ENCODE measurements at places on chromosomes 11 and 22.

- DNase-seq = peak; percentile 37
Observed at GRCh38 chr22:46774253-46774979, 12.0 kb downstream of the TBC1D22A start.

DNA sequence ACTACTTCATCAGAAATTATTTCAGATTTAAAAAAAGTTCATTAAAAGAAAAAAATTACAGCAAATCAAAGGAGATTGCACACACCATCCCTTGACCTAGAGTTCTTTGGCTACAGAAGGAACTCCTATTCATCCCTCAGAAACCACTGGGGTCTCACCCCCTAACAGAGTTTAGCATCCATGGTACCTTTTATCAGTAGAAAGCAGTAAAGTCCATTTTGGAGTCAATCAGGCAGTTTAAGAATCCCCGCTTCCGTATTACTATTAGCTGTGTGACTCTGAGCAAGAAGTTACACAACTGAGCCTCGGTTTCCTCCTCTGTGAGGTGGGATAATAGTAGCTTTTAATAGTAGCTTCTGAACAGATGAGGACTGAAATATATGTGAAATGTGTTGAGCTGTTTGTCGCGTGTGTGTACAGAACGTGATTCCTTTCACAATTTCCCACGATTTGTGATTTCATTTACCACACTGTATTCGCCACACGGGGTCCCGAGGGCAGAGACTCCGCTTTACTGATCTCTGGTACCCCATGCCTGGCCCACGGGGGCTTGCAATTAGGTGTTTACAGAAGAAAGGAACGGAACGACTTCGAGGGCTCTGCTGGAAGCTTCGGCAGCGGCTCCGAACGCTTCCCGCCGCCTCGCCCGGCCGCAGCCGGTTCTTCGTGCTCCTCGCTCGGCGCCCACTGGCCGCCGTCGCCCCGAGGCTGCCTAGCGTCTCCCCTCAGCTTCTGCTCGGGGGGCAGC is 72.5 kb upstream of the ZBED5 start:
- DNase-seq = no peak

GRCh38 chr11:84345027-84345426 is 1058.9 kb upstream of the CCDC90B start:
- no peak for DNase-seq

- DNase-seq = no peak
Observed at GRCh38 chr22:34934261-34934660, 131.7 kb upstream of the ISX start.

GRCh38 chr11:47593492-47593933 is 698 bp downstream of the C1QTNF4 start:
- no peak for DNase-seq

- no peak for DNase-seq
Observed at GRCh38 chr11:82981852-82982251, 80.3 kb downstream of the DDIAS start.

- DNase-seq = no peak
Observed at GRCh38 chr11:97544431-97544830, 1154.6 kb downstream of the JRKL start.

DNA sequence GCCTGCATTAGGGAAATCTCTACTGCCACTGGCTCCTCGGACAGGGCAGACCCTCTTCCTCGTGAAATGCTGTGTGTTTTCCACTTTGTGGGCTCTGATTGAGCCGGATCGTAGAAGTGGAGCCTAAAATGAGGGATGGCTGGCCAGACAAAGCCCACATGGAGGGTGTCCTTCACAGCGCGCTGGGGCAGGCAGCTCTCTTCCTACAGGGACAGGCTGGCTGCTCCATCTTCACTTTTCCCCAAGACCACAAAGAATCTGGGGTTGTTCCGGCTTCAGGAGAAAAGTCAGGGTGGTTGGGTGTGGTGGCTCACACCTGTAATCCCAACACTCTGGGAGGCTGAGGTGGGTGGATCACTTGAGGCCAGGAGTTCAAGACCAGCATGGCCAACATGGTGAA is 94.9 kb downstream of the MORC2 start:
- no peak for DNase-seq

DNA sequence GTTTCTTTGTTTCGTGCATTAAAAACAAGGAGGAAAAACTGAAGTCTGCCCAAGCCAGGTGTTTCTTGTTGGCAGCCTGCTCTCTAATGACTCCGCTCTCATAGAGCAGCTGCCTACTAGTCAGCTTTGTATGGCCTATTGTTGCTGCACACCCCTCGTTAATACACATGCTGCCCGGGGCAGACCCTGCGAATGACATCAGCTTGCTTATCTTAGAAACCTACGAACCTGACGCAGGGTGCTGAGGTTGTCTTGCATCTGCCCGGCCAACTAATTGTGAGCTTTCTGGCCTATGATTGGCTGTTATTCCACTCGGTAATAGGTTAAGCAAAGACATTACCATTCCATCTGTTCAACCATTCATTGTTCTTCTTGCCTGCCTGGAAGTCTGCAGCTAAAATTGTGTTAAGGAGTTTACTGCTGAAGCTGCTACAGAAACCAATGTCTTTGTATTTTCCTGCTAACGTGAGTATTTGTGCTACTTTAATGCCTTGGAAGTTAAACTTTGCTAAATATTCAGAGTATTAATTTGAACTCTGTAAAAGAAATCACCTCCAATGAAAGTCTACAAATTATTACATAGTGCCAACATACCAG is 37.5 kb downstream of the ZC3H12C start:
- DNase-seq = no peak

DNA sequence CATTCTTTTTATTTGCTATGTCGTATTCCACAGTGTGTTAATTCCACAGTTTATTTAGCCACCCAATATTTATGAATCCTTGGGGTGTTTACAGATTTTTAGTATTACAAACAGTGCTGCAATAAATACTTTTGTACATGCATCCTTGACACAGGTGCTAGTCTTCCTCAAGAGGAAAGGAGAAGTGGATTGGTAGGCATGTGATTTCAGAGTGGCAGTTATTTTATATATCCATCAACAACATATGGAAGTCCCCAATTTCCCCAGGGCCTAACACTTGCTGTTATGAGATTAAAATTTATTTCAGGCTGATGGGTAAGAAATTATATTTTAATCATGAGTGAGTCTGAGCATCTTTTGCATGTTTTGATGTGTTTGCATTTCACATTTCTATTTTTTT is 17.9 kb downstream of the TRIM44 start:
- no peak for DNase-seq

GRCh38 chr22:40525250-40525884 is 111.2 kb downstream of the MRTFA start:
- peak; percentile 78 for DNase-seq

DNA sequence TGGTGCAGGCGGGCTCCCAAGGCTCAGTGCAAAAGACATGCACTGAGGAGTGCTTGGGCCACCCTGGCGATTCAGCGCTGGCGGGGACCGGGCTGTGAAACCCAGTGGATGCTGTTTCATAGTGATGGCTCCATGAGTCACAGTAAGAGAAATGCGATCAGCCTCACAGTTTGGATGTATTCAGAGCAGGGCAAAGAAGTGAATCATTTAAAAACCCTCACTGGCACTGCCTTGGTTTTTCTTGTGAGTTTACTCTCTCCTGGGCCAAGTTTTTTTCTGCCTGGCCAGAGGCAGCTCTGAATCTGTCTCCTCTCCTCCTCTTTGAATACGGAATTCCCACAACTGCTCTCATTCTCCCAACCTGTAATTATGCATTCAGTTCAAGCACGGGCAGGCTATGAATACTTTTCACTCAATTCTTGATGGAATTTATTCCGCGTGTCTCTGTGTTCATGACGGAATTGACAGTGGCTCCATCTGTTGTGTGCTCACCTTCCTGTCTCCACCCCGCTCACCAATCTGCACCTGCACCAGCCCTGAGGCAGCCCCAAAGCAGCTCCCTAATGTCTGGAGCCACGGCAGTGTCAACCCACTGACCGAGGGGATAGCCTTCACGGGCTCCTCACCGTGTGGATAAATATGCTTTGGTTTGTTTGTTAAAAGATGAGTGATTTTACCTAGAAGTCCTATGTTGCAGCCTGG is 14.9 kb downstream of the ADAMTS8 start:
- no peak for DNase-seq

DNA sequence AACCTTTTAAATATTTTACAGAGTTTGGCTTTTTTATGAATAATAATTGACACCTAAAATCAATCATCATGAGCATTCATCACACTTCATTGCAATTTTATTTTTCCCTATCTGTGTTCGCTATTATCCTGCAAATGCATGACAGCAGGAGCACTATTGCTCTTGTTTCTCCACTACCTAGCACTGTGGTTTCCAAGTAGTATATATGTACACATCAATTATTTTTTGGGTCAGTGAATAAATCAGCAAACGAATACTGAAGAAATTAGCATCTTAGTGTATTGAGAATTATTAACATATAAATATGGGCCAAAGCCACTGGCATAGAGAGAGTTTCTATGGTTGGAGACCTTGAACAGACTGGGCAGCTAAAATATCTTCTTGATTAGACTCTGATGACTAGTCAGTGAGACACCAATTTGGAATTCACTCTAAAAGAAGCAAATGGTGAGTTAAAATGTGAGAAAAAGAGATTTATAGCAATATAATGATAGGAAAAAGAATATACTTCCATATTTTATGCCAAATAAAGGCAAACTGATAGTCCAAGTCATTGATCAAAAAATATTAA is 731.1 kb upstream of the LUZP2 start:
- DNase-seq = no peak

DNA sequence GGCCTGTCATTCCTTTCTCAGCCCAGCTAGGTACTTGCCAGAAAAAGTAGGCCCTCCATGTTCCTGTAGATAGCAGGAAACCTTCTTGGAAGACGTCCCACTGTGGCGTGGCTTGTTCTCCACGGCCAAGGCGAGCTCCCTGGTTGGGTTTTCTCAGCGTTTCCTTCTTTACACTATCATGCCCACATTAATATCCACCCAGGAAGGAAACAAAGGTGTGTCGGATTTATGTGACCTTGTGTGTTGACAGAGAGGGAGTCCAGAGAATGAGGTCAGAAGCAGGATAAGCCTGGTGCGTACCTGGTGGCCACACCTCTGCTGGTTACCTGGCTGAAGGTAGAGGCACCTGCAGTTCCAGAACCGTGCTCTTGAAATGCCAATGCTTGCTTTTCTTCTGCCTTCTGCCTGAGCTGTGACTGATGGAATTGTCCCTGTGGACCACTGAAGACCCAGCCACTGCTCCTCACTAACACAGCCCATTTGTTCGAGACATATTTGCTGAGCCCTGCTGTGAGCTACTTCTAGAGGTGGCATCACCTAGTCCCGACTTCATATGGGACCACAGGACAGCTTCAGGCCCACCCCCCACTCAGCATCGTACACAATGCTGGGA is 7.9 kb downstream of the ASPHD2 start:
- no peak for DNase-seq

DNA sequence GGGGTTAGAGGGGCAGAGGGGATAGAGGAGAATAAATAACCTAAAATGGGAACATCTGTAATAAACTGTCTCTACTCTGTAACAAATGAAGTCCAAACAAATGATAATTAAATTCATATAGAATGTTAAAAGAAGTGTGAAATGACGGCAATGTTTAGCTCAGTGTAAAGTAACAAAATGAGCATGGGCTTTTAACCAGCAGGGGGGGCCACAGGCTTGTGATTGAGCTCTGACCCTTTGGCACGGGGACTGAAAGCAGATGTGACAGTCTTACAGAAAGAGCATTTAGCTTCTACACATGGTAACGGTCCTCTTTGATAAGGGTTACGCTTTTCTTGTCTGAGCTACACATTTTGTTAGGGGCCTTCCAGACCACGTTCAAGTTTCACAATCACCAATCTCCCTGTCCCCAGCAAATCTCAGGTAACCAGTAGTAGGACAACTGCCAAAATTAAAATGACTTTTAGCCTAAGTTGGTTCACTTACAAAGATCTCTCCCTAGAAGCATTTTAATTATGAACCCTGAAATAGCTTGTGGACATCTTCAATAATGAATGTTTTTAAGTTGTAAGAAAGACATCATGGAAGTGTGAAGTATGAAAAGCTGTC is 262.5 kb downstream of the DCDC1 start:
- peak; percentile 6 for DNase-seq

GRCh38 chr11:47144541-47144940 is 32.1 kb downstream of the ARFGAP2 start:
- no peak for DNase-seq

DNA sequence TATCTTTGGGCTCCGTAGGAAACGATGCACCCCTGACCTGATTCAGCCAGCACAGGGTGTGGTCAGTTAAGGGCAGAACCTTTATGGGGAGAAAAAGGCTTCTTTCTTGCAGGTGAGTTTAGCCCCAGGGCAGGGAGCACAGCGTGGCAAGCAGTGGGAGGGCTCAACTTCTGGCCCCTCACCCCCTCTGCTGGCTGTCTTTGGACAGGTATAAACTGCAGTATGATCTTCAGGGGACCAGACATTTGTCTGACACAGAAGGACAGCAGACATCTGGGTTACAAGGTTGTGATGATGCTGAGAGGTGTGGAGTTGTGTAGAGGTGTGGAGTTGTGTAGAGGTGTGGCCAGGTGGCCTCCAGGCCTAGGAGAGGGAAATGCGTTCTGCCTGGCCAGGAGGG is 324.0 kb upstream of the PLET1 start:
- peak; percentile 4 for DNase-seq

DNA sequence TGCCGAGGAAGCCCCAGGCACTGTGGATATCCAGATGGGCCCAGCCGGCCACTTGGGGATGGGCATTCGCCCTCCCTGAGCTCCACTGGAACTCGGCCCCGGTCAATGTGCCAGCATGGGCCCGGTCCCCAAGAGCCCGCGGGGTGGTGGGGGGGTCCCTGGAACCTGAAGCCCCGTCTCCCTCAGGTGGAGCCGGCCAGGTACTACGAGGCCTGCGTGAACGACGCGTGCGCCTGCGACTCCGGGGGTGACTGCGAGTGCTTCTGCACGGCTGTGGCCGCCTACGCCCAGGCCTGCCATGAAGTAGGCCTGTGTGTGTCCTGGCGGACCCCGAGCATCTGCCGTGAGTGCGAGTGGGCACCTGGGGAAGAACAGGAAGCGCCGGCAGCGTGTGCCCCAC is 21.2 kb downstream of the MUC5AC start:
- no peak for DNase-seq

DNA sequence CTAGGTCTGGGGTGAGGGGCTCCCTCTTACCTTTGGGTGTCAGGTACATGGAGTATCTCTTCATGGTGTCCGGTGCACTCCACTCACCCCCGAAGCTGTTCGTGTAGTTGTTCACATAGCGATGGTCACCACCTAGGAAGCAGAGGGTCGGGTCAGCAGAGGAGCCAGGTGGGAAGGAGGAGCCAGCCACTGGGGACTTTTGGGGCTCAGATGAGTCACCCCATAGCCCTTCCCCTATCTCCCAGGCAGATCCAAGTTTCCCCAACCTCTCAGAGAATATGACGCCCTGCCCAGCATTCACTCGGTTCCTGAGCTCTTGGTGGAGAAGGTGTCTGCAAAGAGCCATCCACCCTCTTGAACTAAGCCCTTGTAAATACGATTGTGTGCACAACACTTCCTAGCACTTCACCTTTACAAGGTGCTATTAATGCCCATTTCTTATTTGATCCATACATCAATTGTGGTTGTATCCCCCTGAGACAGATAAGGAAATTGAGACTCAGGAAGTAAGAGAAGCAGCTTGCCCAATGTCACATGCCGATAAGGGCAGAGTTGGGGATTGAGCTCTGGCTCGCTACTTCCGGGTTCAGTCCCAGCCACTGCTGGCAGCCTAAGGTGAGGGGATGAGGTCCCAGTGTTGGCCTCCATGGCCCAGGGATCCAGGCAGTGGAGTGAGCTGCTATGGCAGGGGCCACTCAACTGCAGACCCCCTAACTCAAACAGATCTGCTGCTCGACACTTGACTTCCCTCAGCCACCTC is 14.8 kb downstream of the TRIM29 start:
- no peak for DNase-seq

- DNase-seq = no peak
Observed at GRCh38 chr11:43124272-43124935, 187.4 kb upstream of the API5 start.

- no peak for DNase-seq
Observed at GRCh38 chr11:71246559-71246958, 5.8 kb downstream of the SHANK2 start.

All from CD4-positive, alpha-beta T cell treated with Interleukin-10 for 1 hour (primary cell).